NCI-H526 treated with DMSO at 0.1 percent for 48 hours (cell line): ENCODE measurements at places on chromosomes 2 and 18.

DNA sequence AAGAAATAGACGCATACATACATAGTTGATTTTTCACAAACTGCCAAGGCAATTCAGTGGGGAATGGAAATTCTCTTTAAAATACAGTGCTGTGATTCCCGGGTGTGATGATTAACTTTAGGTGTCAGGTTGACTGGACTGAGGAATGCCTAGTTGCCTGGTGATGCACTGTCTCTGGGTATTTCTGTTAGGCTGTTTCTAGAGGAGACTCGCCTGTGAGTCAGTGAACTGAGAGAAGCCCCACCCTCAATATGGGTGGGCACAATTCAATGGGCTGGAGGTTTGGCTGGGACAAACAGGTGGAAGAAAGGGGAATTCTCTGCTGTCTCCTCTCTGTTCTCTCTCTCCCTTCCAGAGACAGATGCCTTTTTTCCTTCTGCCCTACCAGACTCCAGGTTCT is 187.6 kb downstream of the ARHGAP28 start:
- DNase-seq, result no peak

DNA sequence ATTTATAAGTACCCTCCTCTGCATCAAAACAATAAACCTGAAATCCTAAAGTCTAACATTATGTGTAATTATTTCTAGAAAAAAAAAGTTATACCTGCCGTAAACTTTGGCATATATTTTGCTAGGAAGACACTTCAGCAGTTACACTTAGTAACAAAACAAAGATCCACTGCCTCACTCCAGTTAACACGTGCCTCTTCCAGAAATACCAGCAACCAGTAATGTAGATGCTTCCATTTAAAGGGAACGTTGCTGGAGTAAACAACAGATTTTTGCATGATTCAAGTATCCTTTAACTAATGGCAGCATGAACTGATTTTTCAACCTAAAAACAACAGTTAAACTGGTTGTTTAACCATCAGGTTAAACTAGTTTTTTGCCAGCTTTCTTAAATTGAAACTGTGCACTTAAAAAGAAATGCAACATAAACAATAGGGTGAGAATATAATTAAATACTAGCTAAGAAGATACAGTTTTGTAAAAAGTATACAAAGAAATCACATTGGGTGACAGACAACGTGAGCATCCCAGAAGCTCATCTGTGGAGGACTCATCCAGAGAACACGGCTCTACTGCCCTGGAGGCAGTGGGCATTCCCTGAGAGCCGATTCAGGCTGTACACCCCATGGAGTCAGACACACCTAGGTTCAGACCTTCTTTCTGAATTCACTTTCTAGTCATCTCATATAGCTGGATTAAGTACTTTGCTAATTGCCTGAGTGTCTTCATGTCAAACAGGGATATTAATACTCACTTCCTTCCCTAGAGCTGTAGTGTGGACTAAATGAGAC is 22.3 kb downstream of the MGAT4A start:
- DNase-seq, result no peak

- no peak for DNase-seq
Observed at GRCh38 chr2:230931556-230932231, 6.7 kb upstream of the GPR55 start.

GRCh38 chr2:61512768-61513398 is 25.3 kb downstream of the XPO1 start:
- DNase-seq, result no peak

DNA sequence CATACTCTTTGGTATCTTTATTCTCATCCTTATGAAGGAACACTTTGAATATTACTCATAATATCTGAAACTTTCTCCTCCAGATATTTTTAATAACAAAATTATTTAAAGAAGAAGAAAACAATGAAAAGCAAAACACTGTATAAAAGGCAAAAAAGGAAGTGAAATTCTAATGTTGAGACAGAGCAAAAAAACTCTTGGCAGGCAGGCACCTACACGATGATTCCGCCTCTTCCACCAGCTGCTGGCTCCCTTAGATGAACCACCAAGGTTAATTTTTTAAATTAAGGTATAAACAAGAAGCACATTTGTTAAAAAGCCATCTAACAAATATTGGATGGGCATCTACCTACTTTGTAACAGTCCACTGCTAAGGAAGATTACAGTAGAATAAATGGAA is 434.7 kb downstream of the EPHA4 start:
- DNase-seq, result no peak

GRCh38 chr2:201237486-201238123 is 22.7 kb upstream of the CASP8 start:
- DNase-seq, result no peak

DNA sequence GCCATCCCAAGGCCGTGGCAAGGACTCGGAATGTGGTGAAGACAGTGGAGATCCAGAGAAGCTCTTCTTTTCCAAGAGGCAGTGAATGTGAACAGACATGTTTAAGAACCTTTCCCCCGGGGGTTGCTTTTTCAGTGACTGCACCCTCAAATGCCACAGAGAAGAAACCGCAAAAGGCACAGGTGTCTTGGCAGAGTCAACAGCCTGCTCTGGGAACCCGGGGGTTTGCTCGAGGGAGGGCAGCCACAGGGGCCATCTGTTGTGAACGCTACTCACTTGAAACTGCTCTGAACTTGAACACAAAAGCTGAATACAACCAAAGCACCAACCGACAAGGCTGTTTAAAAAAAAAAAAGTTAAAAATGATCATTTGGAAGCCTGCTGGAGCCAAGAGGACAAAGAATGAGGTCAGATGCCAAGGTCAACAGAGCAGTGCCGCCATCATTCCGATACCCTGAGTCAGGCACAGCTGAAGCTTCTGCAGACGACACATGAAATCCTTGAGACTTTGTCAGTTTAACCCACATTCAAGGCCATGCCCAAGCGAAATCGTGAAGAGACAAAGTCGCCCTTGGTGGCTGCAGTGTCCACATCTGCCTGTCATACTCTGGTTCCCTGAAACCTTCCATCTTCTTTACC is 47.4 kb downstream of the PSMG2 start:
- DNase-seq, result no peak

DNA sequence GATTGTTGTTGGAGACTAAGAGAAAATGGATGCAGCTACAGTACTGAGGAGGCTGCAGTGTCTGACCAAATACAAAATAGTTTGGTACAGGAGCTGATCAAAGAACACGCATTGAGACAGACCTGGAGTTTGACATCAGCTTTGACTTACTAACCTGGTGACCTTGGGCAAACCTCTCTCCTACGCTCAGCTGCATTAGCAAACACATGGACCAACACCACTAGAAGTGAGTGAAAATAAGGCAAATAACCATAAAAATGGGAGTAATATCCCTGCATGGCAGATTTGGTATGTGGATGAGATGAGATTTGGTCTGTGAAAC is 126.5 kb downstream of the LPIN1 start:
- DNase-seq, result no peak

GRCh38 chr18:9133225-9133624 is 3.4 kb upstream of the ANKRD12 start:
- no peak for DNase-seq

DNA sequence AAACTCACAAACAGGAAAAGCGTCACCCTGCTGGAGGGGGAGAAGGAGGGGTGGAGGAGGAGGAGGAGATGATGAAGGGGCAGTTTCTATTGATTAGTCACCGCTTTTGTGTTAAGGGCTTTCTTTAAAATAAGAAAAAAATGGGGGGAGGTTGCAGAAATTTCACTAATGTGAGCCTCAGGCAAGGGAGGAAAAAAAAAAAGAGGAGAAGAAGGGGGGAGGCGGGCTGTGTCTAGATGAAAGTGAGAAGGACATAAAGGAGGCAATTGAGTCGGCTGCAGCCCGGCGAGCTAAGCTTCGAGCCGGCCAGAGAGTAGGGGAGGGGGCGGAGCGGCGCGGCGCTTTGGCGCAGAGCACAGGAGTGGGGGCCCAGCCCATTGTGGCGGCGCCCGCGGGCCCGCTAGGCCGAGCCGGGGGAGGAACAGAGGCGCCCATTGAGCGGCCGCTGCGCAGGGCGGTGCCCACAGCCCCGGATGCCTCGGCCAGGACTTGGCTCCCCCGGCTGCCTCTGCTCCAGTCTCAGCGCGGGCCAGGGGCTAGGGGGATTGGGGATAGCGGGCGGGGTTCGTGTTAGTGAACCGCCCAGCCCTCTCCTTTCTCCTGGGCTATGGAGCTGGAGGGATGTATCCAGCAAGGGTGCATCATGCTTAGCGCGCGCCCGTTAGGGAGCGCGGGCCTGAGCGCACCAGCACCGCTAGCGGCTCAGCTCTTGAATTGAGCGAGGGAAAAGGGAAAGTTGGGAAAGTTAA is 7.9 kb downstream of the PAX3 start:
- no peak for DNase-seq

DNA sequence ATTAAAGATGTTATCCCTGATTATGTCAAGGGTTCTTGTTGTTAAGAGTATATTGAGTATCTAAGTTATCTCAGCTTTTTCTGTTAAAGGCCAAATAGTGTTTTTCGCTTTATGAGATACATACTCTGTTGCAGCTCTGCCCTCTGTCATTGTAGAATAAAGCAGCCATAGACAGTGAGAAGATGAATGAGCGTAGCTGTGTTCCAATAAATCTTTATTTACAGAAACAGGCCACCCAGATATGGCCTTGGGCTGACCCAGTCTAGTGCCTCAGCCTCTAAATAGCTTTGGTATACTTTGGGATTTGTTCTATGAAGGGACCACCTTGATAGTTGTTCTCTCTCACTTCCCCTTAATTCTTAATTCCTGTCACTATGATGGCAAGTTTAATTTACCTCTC is 72.8 kb upstream of the EML6 start:
- DNase-seq, result no peak

DNA sequence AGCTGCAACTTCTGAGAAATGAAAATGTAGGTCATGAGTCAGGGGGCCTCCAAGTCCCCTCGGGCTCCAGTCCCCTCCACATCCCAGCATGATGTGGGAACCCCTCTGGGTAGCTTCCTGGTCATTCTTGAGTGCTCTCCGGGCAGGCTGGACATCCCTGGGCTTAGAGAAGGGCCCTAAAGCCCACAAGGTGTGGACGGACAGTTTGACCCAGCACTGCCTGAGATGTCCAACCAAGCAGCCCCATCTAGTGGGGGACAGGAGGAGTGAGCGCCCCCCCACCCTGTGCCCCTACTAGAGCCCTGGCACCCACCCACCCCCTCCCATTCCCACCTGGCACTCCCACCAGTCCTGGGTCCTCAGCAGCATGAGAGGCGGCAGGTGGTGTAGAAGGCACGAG is 46.0 kb downstream of the CYP27C1 start:
- no peak for DNase-seq

DNA sequence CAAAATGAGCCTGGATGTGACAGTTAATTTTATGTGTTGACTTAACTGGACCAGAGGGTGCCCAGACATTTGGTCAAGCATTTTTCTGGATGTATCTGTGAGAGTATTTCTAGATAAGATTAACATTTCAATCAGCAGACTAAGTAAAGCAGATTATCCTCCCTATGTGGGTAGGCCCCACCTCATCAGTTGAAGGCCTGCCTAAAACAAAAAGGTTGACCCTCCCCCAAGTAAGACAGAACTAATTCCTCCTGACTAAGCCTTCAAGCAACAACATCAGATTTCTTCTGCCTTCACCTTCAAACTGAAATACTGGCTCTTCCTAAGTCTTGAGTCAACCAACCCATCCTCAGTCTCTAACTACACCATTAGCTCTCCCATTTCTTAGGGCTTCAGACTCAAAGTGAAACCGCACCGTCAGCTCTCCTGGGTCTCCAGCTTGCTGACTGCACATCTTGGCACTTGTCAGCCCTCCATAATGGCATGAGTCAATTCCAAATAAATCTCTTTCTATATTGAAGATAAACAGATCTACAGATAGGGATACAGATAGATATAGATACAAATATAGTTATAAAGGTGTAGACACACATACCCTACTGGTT is 47.9 kb downstream of the MEMO1 start:
- DNase-seq, result no peak

- DNase-seq, result no peak
Observed at GRCh38 chr2:24620936-24621335, 129.9 kb downstream of the NCOA1 start.

GRCh38 chr2:172967036-172967982 is 108.3 kb upstream of the MAP3K20 start:
- no peak for DNase-seq

DNA sequence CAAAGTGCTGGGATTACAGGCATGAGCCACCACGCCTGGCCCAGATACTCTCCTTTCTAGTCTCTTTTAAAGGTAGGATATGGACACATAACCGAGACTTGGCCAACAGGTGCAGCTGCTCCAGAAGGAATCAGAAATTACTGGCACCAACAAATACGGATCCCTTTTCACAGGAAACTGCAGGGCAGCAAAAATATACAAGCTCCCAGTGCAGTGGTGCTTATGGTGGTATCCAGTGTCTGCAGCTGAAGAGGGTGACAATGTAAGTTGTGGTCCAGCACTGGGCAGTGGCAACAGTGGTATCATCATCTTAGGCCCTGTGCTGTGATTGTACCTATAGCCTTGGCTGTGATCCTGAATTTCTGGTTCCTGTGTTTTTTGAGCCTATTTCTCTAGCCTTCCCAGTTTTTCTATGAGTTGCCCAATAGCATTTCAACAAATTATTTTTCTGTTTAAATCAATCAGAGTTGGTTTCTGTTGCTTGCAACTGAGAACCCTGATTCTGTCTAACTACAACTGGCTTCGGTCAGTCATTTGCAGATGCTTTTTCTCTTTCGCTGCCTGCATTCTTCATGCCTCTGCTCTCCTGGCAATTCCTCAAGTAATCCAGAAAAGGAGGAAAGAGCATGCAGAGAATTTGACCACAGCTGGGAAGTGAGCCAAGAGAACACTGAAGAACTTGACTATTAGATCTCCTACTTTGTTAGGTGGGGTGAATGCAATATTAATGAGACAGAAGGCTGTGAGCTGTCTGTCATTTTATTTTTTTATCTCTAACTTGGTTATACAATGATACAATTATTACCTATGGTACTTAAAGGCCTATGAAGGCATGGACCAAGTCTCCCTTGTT is 30.8 kb upstream of the EML4 start:
- DNase-seq, result no peak

DNA sequence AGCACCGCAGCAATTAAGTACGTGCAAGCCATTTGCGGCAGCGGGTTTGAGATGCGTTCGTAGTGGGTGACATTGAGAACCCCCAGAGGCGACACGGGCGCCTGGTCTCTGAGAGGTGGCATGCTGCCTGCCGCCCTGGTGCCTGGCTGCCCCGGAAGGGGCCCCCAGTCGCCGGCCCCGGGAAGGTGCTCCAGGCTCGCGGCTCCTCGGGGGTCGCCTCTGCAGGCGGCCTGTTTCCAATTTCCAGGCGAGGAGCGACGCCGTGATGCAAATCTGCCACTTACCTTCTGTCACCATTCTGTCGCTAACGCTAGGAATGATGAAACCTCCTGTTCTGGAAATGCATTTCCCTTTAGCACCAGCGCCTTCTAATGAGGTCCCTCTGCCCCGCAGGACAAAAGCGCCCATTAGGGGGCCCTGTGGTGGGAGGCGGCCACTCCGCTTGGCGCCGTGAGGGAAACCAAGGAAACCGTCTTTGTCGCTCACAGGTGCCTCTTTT is 13.0 kb downstream of the KIF5C start:
- no peak for DNase-seq

GRCh38 chr2:226017537-226017936 is 618.0 kb downstream of the NYAP2 start:
- no peak for DNase-seq

DNA sequence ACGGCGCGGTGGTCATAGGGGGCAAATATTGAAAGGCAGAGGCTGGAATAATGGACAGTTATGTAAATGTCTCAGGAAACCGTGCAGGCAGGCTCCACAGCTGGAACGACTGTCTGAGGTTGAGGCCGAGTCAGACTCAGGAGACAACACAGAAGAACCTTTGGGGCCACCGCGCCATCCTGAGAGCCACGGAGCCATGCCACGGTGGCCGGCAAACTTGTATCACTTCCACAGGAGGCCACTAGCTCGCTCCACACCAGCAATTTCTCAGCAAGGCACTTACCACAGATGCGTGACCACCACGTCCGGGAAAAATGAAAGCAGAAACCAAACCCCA is 156.7 kb upstream of the SALL3 start:
- no peak for DNase-seq
